ENCODE measurements at places on chromosomes 5 and 9.
A peak's percentile ranks its signal among the peaks of the same experiment; 100 is the strongest.

DNA sequence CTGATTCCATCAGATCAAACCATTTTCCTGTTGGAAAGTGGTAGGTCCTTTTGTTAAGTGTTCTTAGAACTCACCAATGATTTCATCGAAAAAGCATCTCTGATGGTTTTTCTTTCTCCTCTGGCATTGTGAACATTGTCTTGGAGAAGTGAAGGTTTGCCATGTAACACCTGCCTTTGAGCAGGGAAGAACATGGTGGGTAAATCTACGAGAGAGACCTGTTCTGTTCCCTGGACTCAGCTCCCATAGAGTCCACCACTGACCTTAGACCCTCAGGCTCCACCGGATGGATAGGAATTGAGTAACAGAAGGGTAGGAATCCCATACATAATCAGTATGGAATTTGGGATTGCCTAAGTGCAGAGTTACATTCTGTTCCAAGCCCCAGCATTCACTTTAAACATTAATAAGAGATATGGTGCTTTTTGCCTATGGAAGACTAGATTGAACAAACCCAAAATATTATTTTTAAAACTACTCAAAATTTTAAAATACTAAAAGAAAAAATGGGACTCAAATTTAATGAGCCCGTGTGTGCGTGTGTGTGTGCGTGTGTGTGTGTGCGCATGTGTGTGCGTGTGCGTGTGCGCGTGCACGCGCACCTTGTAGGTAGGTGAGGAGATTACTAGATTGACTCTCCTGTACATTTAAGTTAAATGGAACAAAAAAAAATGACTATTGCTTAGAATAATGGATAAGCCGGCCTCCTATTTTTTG, 92.0 kb downstream of the C9orf152 start:
- DNase-seq: no peak

DNA sequence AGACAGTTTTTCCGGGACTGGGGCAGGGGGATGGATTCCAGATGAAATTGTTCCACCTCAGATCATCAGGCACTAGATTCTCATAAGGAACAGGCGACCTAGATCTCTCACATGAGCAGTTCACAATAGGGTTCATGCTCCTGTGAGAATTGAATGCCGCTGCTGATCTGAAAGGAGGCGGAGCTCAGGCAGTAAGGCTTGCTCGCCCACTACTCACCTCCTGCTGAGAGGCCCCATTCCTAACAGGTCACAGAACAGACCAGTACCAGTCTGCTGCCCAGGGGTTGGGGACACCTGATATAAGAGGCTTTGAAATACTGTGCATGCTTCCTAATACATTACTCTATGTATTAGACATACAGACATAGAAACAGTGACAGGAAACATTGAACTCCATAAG, 41.1 kb downstream of the PTPRD start:
- DNase-seq: no peak

DNA sequence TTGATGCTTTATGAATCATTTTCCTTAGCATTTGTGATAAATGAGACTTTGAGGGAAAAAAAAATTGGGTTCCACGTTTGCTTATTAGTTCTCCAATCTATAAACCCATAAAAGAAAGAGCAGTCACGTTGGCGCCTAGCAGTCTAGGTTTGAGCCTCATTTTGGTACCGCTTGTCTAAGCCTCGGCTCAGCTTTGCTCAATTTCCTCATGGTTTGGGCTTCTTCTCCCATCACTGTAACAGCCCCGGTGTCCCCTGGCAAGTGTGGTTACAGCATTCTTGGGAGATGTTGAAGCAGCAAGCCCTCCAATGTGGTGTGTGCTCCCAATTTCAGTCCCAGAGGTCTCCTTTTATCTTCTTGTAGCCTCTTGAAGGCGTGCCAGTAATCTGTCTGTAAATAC, 578.4 kb downstream of the CDK5RAP2 start:
- DNase-seq: no peak

DNA sequence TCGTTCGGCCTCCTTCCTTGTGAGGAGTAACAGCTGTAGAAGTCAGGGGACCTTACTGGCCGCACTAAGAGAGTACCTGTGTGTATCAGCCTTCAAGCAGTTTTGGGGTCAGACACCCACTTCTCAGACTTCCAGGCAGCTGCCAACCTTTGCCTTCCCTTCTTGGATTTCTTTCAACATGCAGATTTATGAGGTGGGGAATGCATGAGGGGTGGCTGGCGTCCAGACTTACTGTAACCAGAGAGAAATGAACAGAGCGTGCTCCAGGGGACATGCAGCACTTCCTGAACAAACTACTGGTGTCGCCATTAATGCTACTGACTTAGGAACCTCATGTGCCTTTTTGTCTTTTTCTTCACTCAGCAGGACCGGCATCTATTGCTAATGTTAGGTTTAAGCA, 46.7 kb downstream of the INSYN2B start:
- DNase-seq: no peak

DNA sequence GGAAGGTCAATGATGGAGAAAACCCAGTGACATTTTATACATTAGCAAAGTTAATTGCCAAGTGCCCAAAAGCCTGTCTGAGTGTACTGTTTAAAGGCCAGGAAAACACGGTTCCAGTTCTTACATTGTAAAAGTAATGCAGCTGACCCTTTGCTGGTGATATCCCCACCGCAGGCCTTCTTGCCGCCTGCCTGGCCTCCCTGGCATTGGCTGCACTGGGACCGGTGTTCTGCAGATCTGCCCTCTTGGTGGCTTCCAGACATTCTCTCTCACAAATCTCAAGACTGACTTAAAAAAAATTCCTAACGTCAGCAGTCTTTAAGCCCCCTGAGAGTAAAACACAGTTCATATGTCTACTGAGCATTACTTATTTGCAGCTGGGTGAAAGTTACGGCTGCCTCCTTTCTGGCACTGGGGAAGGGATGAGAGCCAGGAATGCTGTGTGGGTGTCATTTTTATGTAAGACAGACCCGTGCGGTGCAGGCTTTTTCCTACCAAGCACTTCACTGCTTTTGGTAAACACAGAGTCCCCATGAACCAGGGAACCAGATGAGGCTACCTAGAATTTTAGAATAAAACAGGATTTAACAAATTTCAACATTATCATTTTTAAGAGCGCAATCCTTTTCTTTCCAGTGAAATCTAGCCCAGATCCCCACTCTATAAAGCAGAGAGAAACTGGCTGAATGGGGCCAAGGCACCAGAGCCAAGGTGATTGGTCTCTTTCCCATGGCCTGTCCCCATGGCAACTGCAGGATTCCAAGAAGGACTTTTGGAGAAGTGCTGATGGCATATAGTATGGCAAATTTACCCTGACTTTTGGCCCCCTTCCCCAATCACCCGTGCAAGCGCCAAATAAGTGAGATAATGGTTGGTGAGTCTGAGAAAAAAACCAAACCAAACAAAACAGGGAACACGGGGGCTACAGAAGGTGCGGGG, 80.8 kb downstream of the LMNB1 start:
- DNase-seq: no peak

DNA sequence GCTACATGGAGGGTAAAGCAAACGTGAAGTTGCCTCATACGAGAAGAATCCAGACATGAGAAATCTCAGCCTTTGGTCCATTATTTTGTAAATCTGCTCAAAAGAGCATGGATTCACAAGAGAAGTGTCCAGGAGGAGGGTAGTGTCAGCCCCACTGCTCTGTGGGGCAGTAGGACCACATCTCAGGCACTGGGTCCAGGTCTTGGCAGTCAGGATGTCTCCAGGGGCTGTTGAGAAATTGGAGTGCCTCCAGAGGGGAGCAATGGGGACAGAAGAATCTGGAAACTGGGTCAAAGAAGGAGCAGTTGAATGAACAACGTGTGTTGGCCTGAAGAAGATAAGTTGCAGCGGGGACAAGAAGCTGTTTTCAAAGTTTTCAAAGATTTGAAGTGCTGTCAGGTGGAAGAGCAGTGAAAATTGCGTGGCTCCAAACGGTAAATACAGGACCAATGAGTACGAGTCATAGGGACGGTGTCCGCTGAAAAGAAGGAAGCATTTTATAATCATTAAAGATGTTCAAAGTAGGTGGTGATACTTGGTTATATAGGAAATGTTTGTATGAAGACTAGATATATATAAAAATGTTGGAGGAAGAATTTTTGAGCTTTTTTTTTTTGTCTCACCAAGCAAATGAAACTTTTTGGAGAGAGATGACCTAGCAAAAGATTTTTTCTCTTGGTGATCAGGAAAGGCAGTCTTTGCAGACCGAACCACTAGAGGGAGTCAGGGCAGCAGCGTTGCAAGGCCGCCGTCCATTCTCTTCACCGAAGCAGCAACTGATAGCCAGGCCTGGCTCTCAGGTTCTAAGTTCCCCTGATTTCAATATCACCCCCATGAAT, 57.1 kb upstream of the ZBED3 start:
- peak; percentile 56 for DNase-seq

DNA sequence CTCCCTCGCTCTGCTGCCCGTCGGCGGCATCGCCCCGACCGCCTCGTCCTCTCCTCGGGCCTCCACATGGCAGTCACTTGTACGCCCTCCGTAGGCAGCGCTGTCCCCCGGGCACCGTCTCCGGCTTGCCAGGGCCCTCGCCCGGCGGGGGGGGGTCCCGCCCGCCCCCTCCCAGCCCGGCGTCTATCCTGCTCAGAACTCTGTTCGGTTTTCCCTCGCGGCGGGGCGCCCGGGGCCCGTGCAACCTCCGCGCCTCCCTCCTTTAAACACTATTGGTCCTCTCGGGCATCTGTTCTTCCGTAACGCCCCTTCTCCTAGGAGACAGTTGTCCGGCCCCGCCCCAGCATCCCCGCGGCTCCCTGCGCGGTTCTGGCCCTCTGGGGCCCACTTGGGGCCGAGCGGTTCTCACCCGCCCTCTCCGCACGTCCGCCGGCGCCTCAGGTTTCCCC, 831 bp downstream of the ODF2 start:
- peak; percentile 78 for DNase-seq

GRCh38 chr9:18006591-18006990, 427.7 kb downstream of the SH3GL2 start:
- DNase-seq: no peak

- peak; percentile 87 for DNase-seq
Observed at GRCh38 chr5:150656191-150657132, 4.6 kb upstream of the MYOZ3 start.

GRCh38 chr9:98158071-98158831, 34.2 kb downstream of the CORO2A start:
- DNase-seq: no peak

- no peak for DNase-seq
Observed at GRCh38 chr9:134323741-134324358, 2.4 kb upstream of the RXRA start.

GRCh38 chr9:115847216-115847615, 306.4 kb upstream of the PAPPA start:
- no peak for DNase-seq

GRCh38 chr5:126377424-126377823, 45.8 kb upstream of the GRAMD2B start:
- DNase-seq: no peak

- DNase-seq: no peak
Observed at GRCh38 chr5:173098787-173099186, 42.6 kb downstream of the CREBRF start.

- DNase-seq: no peak
Observed at GRCh38 chr5:128038643-128039042, 44.9 kb upstream of the SLC12A2 start.

Measured in CD4-positive, alpha-beta T cell treated with Interleukin-21 for 1 hour (primary cell).